ENCODE measurements at places on chromosomes 4 and X.

DNA sequence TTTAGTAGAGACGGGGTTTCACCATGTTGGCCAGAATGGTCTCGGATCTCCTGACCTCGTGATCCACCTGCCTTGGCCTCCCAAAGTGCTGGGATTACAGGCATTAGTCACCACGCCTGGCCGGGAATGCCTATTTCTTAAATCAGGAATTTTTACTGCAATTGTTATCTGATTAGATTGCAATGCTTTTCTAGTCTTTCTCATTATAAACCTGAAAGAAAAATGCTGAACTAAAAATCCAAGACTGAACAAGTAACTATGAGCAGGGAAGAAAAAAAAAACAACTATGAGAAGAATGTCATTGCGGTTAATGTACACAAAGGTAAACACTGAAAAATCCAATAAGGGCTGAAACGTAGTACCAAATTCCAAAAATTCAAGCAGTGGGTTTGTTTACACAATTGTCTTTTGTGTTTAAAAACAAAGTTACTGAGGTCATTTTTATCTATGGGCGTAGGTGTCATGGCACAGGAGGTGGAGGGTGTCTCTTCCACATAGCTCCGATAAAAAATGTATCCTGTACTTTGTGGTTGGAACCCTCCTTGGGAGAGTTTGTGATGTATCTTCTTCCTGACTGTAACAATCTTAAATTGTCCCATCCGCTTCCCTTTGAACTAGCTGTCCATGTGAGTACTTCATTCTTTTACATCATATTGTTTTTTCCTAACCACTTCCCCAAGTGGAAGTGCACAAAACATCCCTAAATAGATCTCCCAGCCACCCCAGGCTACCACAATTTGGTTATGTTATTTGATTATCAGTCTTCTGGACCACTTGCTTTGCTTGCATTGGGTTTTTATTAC is 11.1 kb upstream of the TMEM156 start:
- no peak for DNase-seq

DNA sequence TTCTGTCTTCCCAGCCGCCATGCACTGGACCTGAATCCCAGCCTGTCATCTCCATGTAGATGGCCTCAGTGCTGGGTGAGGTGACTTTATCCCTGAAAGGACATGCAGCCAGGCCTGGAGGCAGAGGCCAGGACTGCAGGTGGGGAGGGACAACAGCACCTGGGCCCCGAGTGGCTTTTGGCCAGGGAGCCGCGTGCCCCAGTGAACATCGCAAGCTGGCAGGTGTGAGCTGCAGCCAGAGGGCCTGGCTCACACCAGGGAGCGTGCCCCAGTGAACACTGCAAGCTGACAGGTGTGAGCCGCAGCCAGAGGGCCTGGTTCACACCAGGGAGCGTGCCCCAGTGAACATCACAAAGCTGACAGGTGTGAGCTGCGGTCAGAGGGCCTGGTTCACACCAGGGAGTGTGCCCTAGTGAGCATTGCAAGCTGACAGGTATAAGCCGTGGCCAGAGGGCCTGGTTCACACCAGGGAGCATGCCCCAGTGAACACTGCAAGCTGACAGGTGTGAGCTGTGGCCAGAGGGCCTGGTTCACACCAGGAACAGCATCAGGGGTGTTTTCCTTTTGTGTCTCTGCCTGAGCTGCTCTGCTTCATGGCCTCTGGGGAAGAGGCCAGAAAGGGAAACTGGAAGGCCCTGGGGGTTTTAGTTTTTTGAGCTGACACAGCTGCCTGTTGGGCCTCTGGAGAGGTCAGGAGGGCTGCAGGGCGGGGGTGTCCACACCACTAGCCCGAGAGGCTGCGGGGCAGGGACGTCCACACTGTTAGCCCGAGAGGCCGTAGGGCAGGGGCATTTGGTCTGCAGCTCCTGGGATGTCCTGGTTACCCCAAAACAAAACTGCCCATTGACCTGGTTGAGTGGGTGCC is 22.7 kb upstream of the PSAPL1 start:
- DNase-seq: no peak

DNA sequence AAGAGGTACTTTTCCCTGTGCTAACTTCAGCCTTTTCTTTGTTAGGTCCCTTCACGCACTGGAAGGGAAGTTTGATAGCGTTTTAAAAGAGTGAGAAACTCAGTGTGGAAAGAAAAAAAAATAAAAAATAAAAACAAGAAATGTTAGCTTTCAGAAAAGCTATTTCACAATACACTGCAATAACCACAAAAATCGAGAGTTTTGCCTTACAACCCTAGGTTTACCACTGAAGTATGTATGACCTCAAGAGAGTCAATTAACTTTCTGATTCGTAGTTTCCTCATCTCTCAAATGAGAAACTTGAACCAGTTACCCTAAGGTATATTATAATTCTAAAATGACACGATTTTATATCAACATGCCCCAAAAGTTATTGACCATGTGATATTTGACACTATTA is 93.9 kb upstream of the JADE1 start:
- DNase-seq: no peak

GRCh38 chrX:151806967-151807540 is 72.5 kb downstream of the CNGA2 start:
- DNase-seq: no peak

GRCh38 chr4:66636349-66636748 is 909.0 kb downstream of the CENPC start:
- no peak for DNase-seq
